ENCODE measurements at places on chromosomes 16 and 17.

GRCh38 chr16:68473358-68474070 lies 25.2 kb upstream of the SMPD3 start:
- no peak for DNase-seq

DNA sequence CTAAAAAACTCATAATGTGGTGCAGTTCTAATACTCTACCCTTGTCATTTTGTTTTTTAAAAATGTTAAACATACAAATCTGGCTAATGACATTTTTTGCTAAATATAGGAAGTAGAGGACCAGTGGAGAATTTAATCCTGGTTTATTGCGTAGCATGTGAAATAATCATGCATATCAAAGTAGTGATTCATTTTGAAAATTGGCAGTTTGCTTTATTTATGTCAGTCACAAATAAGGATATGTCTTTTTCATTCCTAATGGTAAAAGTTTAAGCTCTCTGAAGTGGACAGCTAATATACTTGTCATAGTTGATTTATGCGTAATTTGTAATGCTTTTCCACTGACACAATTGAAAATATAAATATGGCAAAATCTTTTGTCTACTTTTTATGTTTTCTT lies 224.2 kb downstream of the BCAS3 start:
- DNase-seq: no peak

GRCh38 chr16:19292186-19292585 lies 6.7 kb downstream of the CLEC19A start:
- DNase-seq: no peak

DNA sequence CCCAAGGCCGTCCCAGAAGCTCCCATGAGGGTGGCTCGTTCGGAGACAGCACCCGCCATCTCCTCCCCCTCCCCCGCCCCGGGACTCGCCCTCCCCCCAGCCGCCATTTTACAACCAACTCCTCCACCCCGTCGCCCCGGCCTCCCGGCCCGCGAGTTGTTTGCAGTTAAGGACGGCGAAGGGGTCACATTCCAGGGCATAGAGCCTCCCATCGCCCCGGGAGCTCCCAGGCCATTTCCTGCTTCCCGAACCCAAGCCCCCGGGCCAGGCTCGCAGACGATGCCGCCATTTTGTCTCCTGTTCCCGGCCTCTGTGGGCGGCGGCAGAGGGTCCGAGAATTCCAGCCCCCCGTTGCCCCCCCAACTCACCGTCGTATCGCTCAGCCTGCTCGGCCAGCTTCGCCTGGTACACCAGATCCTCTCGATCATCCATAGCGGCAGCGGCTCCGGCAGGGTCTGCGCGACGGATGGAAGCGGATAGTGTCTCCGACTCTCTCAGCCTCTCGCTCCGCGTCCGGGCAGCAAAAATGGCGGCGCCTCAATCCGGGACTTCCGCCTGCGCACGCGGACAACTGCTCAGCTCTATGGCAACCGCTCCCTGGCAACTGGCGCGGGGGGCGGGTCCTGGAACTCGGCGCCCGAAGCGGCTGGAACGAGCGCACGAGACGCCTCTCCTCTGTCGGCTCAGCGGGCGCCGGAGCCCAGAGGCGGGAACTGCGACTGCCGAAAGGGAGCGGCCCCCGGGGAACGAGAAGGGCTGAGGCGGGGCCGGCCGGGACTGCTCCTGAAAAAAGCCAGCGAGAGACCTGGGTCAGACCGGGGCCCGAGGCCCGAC lies at the start of gene YWHAE:
Gene YWHAE (minus strand): TSS at position 544 of the 834 bp plus-strand sequence. CDS start 112 bp downstream, at position 432.
- DNase-seq: peak; percentile 97

GRCh38 chr17:70879401-70879800 lies 710.1 kb downstream of the KCNJ2 start:
- DNase-seq: no peak

DNA sequence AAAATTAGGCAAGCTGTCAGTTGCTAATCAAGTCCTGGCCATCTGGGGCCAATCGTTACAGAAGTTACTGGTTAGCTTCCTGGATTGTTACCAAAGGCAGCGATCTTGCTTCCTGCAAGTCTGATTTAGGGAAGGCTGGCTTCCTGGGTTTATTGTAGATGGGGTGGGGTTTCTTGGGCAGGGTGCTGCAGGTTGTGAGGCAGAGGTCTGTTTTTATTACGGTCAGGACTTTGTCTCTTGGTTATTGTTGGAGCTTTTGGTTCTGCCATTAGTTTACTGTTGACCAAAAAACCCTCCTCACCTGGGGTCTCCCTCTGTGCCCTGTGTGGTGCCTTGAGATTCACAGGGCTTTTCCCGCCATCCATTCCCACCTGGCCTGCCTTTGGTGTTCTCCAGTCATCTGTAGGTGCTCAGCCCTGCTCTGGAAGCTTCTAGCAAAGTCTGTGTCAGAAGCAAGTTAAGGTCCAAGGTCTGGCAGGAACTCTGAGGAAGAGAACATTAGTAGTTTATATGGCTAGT lies 36.9 kb downstream of the SLC47A1 start:
- no peak for DNase-seq

- no peak for DNase-seq
These were observed 2.9 kb upstream of the PMP22 start for GRCh38 chr17:15267996-15268395.

DNA sequence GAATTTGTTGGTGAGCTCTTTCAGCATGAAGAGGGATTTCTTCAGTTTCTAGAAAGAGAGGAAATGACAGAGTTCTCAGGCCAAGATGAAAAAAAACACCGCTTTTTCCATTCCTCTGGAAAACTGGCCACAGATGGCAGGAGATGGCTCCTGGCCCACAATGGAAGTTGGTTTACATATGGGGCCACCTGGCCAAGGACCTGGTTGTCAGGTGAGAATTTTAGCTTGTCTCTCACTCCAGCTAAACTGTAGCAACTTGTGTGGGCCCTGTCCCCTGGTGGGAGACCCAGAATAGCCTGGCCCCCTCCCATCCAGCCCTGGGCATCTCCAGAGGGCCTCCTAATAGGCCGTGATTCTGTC lies 33.6 kb downstream of the LGALS9 start:
- no peak for DNase-seq

DNA sequence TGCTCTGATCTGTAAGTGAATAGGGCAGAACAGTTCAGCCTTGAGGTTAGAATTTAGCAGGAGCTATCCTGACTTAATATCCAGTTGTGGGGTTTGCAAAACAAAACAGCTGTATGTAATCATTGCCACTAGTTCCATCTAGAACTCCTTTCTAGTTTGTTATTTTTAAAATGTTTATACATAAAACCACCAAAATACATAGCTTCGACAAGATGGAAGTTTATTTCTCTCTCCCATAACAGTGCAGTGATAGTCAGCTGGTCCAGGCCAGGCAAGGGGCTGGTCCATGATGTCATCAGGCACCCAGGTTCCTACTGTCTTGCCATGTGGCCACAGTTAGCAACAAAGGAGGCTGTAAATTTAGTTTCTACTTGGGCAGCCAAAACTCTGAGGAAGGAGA lies 10.5 kb upstream of the PLK1 start:
- no peak for DNase-seq

GRCh38 chr16:78462288-78463208 lies 363.1 kb downstream of the WWOX start:
- no peak for DNase-seq

- no peak for DNase-seq
These were observed 3.2 kb upstream of the PHLPP2 start for GRCh38 chr16:71727551-71728324.

DNA sequence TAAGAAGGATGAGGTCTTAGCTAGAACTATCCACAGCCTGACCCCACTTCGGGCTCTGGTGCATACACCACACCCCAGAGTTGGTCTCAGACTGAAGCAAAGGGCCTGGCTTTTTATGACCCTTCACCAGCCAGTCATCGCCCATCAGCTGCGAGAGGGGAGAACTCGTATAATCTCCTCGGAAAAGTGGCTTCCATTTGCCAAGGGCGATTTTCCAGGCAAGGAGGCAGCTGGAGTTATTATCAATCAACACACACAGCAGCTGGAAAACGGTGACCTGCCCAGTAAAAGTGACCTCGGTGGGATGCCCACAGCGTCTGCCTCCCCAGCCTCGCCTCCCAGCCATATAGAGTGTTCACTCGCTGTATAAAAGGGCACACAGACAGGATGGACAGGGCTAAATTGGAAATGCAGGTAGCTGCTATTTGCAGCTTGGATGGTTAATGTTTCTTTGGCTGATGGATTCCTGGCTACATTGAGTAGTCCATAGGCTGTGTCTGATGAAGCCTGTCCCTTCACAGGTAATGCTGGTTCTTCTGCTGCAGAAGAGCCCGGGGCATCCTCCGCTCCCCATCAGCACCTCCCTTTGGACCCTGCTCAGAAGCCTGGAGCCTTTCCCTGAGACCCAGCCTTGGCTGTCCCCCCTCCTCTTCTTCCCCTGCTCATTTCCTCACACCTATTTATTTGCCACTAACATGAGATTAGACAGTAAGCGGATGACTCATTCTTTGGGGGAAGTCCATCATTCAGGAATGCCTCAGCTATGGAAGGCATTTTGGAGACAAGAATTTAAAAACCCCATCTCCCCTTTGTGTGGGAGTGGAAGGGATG lies 45.7 kb downstream of the TMEM186 start:
- DNase-seq: no peak

GRCh38 chr17:74805591-74805991 lies 29.4 kb upstream of the NAT9 start:
- no peak for DNase-seq

- no peak for DNase-seq
These were observed 168.0 kb upstream of the RPH3AL start for GRCh38 chr17:520447-521182.

DNA sequence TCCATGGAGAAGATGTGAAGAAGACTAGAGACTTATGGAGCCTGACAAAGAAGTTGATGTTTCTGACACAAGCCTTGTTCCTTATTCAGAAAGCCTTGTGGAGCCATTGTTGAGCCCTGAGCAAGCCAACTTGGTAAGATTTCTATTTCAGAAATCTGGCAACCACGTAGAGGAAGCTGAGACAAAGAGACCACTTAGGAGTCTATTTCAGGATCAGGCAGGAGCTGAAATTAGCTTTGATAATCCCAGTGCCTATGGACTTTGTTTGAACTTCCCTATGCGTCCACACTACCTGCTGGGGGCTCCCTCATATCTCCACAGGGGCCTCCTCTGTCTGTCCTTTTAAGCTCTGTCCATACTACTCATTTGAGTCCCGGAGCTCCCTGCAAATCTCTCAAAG lies 540.0 kb upstream of the GOT2 start:
- DNase-seq: no peak

GRCh38 chr16:54253118-54253517 lies 33.5 kb downstream of the IRX3 start:
- DNase-seq: no peak

- DNase-seq: no peak
These were observed 76.8 kb upstream of the CIBAR2 start for GRCh38 chr16:85188822-85189672.

DNA sequence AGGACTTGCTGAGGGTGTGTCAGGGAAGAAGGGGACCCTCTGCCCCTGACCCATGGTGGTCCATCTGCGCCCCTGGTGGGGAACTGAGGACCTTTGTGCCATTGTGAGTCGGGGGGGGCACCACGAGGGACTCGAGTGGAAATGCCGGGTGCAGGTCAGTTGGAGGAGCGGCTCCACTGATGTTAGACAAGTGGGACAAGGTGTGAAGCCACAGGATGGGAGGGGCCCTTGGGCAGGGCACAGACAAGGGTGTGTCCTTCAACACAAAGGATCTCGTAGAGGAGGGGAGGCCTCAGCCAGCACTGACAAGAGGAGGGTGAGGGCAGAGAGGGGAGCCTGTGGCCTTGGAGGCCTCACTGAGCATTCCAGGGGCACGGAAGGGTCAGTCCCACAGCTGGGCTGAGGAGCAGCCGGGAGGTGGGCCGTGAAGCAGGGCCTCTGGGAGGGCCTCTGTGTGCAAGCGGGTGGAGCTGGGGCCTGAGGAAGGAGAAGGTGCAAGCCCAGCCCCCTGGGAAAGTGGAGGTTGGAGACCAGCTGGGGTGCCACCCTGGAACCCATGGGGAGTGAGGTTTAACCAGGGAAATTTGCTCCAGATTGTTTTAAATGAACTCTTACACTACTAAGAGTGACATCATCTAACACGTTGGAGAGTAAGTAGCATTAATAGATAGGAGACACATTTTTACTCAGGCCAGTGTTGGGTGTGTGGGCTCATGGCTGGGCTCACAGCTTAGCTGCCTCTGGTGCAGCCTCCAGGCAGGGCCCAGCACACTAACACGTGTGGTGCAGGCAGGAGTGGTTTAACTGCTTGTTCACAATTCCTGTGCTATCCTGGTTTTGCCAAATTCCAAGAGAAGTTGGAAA lies 27.9 kb downstream of the NARF start:
- DNase-seq: no peak

DNA sequence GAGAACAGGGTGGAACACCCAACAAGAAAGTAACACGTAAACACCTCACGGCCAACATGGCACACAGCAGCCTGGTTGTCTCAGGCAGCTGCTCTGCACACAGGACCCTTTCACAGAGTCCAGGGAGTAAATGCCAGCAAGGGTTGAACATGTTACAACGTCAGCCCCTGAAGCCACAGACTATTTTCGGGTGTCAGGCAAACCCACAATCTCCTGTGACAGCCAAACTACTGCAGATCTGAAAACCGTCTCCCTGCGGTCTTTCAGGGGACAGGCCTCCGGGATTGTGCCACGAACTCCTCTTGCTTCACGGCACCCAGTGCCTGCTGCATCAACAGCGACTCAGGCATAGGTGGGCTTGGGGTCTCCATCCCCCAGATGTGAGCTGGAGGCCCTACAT lies 127.7 kb downstream of the XYLT1 start:
- peak; percentile 36 for DNase-seq

DNA sequence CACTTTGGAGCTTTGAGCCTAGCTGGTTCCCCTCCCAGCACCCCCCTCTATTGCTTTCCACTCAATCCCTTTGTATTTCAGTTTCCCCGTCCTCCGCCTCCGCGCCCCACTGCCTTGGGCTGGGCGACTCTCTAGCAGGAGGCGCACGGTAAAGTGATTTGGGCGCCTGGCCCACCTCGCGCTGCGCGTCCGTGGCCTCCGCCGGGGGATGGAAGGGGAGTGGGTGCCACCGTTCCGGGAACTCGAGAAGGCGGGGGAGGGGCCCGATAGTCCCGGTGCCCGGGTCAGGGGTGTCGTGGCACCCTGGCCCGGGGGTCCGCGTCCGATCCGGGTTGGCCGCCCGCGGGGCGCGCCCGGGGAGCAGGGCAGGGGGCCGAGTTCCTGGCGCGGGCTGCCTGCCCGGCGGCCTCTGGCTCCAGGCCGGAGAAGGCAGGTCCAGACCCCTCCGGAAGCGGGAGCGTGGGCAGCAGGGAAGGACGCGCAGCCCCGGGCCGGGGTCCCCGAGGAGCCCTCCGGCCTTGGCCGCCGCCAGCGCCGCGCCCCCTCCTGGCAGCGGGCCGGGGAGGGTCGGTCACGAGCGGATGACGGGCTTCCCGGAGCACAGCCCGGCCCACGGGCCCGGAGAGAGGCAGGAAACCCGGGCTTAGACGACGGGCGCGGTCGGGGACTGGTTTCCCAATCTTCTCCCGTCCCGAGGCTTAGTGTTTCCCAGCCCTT lies 15.8 kb downstream of the MEOX1 start:
- DNase-seq: peak; percentile 58

DNA sequence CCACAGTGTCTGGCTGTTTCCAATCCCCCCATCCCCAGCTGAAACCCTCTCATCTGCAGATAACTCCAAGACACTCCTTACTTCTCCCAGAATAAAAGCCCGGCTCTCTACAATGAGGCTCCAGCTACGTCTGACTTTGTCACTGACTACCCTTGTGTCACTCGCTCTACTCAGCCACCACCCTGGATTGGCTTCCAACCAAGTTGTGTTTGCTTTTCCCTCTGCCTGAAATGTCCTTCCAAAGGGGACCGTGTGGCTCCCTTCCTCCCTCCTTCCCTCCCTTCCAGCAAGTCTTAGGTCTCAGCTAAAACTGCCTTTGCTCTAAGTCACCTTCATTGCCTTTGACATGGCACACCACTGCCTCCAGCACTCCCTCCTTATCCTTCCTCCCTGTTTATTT lies 42.8 kb downstream of the CDH1 start:
- DNase-seq: no peak

GRCh38 chr17:19644493-19645210 lies 3.9 kb upstream of the ALDH3A2 start:
- no peak for DNase-seq
